Brain microvascular endothelial cell (primary cell): ENCODE measurements at places on chromosomes 4 and X.
A peak's percentile ranks its signal among the peaks of the same experiment; 100 is the strongest.

DNA sequence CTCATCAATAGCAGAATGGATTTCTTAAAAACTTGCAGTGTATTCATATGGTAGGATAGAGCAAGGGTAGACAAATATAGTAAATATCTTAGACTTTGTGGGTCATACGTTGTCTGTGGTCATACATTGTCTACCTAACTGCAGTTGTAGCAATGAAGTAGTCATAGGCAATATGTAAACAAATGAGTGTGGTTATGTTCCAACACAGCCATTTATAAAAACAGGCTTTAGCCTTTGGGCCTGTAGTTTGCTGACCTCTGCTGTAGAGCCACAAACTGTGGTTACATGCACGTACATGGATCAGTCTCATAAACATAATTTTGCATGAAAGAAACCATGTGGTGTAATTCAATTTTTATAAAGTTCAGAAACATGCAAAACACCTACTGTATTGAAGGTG lies 98.9 kb downstream of the LARP1B start:
- DNase-seq, result peak; percentile 66

GRCh38 chr4:35820003-35820402 lies 424.3 kb downstream of the ARAP2 start:
- DNase-seq, result no peak

DNA sequence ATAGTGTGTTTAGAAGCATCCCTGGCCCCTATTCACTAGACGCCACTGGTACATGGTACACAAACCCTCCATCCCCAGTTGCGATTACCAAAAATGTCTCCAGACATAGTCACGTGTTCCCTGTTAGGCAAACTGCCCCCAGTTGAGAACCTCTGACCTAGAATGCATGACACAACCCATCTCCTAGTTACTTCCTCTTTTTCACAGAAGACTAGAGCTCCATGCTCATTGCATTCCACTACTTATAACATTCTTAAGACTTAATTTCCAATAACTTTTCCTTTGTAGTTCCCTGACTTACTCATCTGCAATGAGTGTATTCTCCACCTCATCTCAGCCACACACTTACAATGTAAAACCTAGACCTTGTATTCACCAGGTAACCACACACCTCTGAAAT lies 68.6 kb downstream of the PRSS12 start:
- no peak for DNase-seq

- DNase-seq, result no peak
Measured at GRCh38 chr4:62288808-62289541, 1088.8 kb downstream of the ADGRL3 start.

GRCh38 chr4:55435141-55435841 lies 39.5 kb downstream of the TMEM165 start:
- DNase-seq, result no peak

DNA sequence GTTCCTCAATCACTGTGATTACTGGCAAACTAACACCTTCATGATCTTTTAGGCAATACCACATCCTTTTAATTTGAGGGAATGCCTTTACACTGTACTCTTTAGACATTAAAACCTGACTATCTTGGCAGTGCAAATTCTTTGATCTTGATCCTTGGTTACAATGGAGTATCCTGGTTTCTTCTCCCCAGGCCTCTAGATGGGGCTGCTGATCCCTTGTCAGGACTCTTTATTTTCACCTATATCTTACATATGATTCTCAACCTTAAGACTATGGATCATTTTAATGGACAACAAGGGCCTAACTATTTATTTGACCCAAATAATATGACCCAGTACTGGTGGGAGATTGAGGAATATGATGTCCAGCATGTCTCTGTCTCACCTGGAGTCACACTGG lies 1005.5 kb upstream of the INTU start:
- DNase-seq, result peak; percentile 13

DNA sequence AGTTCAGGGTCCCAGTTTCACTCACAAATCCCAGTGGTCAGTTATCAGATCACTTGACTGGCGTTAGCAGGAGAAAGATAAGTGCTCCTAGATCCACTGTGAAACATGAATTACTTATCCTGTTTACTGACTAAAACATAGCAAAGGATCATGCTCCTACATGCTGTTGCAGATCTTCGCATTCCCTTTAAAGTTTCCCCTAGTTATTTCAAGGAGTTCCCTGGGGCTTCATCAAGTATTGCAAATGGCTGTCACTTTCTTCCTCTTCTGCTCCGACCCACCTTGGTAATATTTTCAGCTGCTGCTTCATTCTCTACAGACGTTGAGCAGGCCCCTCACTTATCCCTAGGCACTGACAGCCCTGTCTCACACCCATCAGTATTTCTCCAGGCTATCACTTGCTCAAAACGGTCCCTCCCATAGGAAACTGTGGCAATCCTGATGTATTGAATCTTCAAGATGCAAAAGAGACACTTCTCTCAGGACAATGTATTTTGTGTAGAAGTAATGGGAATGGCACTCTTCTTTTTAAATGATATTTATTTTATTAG lies 466.0 kb downstream of the INPP4B start:
- no peak for DNase-seq

- DNase-seq, result peak; percentile 39
Measured at GRCh38 chr4:158817562-158818296, 48.9 kb downstream of the FNIP2 start.

DNA sequence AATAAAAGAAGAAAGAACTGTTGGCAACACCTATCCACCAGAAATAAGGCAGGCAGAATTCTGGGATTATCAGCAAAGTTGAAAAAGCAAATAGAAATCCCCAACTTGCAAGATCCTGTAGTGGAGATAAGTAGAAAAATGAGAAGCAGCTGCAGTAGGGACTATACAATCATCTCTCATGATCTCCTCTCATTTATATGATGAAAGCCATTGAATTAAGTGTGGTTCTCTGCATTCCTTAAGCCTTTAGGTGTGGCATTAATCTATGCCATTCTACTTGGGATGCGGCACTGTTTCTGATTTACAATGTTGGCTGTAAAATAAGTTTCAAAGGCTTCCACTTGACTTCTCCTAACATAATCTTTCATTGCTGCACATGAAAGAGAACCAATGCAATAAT lies 869.8 kb downstream of the TRAM1L1 start:
- no peak for DNase-seq

DNA sequence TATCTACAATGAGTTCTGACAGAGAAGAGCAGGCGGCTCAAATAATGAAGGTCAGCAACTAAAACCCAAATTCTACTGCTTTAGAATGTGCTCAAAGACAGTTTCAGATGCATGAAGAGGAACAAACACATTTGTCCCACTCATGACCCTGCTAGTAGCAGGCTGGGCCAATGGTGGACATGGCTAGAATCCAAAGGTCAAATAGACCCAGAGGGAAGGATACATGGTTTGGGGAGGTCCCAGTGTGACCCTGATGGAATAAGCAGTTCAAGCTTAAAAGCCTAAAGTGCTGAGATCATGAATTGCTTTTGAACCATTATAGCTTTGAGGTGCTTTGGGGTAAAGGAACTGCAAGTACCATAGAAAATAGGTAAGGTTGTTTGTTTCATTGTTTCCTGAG lies 450.7 kb downstream of the MID1IP1 start:
- DNase-seq, result no peak

GRCh38 chr4:88230461-88230891 lies 53.9 kb downstream of the PPM1K start:
- no peak for DNase-seq

- DNase-seq, result no peak
Measured at GRCh38 chr4:10109995-10110670, 6.5 kb downstream of the WDR1 start.

- no peak for DNase-seq
Measured at GRCh38 chr4:146857298-146857697, 88.4 kb downstream of the TTC29 start.
